ENCODE measurements at places on chromosomes 4 and X.

DNA sequence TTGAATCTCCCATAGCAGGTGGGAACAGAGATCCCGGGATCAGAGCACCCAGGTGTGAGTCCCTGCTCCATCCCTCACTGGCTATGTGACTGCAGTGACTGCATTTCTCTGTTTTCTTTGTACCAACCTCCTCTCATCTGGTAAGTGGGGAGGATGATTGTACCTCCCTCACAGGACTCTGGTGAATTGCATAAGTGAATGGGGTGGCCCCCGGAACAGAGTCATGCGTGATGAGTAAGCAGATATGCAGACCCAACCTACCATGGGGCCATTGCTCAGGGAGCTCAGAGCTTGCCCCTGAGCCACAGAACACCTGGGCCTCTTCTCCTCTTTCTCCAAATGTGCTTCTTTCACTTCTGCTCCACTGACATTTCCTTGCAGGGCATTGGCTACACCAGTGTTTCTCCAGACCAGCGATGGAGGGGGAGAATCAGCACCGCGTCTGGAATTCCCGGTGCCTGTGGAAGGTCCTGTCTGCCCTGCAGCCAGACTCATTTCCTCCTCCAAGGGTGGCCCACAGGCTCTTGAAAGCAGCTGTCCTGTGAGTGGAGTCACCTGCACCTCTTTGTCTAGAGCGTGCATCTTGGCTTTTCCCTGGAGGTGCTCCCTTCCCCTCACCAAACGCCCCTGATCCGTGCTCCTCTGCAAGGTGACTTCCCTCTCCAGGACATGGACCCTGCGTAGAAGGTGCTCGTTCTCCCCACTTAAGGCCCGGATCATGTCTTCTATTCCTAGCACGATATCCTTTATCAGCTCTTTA lies 30.0 kb downstream of the C4orf50 start:
- DNase-seq = no peak

- DNase-seq = no peak
These were observed 10.7 kb upstream of the CCDC149 start for GRCh38 chr4:24923550-24923949.

GRCh38 chrX:47311932-47312774 lies 58.2 kb upstream of the ZNF157 start:
- no peak for DNase-seq

DNA sequence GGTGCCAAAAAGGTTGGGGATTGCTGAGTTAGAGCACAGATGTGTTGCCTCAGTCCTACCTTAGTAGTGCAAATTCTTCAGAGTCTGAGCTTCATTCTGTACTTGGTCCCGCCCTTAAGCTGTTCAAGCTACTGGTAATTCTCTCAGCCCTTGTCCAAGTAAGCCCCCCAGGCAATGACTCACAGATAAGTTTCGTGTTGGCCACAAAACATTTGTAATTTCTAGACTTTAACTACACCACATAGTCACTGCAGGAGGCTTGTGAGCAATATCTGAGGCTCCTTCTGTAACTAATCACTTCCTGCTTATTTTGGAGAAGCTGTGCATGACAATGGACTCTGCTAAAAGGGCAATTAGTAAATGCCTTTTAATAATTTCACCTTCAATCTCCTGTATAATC lies 1420.5 kb downstream of the PCDH7 start:
- no peak for DNase-seq

DNA sequence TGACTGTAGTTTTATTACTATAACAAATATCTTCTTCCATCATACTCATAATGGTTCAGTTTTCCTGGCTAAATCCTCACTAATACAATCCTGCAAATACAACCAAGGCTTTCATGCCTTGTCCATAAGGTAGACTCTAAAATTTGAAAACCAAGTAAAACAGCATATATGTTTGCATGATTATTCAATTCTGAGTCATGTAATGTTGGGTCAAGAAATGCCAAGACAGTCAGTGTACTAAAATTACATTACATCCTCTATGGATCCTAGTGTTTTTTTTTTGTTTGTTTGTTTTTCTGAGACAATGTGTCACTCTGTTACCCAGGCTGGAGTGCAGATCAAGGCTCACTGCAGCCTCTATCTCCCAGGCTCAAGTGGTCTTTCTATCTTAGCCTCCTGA lies 38.6 kb upstream of the TEX13D start:
- no peak for DNase-seq

DNA sequence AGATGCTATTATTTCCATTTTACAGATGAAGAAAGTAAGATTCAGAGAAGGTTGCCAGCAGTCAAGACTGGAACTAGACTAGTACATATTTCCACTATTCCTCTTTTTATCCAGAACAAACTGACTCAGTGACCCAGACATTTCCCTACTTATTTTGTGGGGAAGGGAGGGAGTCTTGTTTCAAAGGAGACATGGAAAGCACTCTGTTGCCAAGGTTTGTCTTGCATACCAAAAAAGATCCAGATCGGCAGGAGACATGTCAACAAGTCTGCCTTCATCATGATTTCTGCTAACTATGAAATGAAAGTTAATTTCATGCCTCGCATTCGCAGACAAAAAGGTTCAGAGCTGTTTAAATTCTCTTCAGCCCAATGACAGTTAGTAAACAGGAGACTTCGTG lies 328.3 kb downstream of the DHX15 start:
- DNase-seq = no peak

DNA sequence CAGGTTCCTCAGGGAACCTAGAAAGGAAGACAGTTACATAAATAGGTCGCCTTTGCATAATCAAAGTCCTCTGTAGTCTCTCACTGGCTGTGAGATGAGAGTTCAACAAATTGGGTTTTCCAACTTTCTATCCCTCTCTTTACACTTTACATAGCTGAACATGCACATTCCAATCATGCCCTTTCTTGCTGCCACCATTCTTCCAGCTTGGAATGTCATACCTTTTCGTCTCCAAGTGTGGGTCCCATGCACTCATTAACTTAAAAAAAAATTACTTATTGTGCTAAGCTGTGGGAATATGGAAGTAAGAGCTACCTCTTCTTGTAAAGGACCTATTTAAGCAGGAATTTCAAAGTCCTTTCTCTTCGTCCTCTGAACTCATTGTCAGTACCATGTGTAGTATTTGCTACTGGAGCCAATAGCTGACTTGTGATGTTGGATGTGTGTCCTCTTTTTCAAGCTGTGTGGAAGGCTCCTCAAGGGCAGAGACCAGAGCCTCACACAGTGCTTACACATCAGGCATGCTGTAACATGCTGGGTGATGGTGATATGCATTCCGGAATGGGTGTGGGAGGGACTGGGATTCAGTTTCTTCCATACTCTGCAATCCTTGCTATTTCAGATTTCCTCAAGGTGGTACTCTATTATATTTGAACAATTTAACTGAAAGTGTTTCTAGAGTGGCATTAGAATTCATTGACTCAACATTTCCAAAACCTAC lies 7.1 kb downstream of the ENOPH1 start:
- no peak for DNase-seq

Data from stimulated activated CD8-positive, alpha-beta memory T cell treated with anti-CD3 and anti-CD28 coated beads, Interleukin-4, amount 100 ng/mL, for 1 hour (primary cell).